ENCODE measurements at places on chromosomes 4 and X.

DNA sequence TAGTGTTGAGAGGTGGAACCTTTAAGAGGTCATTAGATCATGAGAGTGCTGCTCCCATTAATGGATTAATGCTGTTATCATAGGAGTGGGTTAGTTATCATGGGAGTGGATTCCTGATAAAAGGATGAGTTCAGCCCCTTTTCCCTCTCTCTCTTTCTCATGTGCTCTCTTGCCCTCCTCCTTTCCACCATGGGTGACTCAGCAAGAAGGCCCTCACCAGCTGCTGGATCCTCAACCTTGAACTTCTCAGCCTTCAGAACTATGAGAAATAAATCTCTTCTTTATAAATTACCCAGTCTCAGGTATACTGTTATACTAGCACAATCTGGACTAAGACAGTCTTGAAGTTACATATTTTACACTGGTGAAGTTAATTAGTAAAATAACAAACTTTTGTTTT is 10.0 kb upstream of the CDKL5 start:
- no peak for DNase-seq

- no peak for DNase-seq
These were observed 17.7 kb downstream of the UBE2D3 start for GRCh38 chr4:102809691-102810090.

DNA sequence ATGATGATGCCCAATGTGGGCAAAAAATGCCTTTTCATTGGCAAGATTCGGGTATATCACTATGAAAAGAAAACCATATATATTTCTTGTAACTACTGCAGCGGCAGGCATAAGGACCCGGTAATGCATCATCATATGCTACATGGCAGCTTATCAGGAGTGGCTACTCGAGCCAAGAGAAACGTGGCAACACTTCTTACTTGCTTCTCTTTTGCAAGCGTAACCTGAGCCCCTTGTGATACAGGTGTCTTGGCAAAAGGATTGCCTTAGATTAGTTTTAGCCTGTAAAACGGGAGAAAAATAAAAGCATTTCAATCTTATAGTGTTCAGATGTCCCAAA is 280.3 kb downstream of the SPRY1 start:
- no peak for DNase-seq

DNA sequence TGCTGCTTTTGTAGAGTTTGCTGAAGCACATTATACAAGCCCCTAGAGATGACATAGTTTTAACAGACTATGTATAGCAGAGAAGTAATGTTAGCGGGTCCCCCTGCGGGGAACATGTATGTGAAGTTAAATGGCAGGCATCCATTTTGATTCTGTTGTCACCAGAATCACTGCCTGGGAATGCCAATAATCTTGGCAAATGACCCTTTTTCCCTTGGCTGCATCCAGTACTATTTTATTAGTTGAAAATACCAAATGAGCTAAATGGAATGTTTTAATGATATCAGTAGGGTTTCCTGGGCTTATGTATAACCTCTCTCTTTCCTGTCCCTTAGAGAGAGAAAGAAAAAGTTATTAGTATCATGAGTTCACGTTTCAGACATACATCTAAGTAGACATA is 93.6 kb downstream of the LIMCH1 start:
- no peak for DNase-seq

DNA sequence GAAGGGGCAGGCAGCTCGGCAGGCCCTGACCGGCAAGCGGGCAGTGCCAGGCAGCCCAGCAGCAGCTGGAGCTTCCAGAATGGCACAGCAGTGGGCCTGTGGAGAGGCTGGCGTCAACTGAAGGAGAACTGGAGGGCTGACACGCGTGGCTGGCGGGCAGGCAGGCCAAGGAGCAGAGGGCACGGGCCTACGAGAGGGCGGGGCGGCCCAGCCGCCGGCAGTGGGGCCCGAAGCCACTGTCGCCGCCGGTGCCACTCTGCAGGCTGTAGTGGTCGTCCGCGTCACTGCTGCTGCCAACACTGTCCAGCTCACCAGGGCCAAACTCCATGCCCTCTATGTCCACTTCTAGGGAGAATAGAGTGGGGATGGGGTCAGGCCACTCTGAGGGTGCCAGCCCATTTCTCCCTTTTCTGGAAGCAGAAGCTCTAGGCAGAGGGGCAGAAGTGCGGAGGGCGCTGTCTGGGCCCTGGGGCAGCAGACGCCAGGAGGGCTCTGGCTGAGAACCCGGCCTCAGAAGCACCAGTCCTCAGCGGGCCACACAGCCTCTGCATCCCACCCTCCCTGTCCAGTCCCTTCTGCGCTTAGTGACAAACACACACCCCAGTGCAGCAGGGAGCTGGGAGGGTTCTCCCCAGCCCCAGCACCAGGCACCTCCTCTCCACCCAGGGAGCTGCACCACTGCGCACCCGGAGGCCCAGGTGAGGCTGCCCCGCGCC is 8.6 kb upstream of the HAUS3 start:
- DNase-seq, result no peak

DNA sequence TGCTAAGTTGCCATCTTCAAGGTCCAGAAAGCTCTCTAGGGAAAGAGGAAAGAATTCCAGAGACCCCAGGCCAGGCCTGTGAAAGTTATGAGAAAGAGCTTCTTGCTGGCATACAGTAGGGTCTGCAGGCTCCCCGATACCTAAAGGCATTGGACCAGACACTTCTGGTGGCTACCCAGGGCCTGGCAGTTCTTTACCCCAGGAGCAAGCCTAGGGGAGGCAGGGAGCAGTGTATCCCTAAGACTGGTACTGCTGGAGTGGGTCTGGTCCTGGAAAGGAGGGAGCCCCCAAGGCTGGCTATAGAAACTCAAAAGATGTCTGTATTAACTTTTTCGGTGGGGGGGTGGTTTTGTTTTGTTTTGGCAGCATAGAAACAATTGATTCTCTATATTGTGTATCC is 19.8 kb upstream of the FAM193A start:
- no peak for DNase-seq

- no peak for DNase-seq
These were observed 52.2 kb downstream of the SPATA18 start for GRCh38 chr4:52103319-52103718.

- no peak for DNase-seq
These were observed 16.4 kb downstream of the CCKAR start for GRCh38 chr4:26473893-26474292.

- DNase-seq, result no peak
These were observed 139.9 kb downstream of the NDST3 start for GRCh38 chr4:118173956-118174725.

DNA sequence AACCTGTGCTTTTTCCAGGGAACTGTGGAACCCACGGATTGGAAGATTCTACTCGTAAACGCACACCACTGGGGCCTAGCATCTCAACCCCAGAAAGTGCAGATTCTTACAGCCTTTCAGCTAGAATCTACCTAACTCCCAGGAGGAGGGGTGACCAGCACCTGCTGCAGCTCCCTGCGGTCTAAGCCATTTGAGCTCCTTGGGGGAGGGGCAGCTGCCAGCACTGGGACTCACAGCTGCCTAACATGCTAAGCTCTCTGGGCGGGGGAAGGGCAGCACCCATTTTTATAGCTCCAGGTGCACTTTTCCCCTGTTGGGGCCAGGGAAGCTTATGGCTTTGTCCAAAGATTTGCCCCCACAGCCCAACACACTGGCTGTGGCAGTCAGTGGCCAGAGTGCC is 595.7 kb upstream of the EPHA5 start:
- no peak for DNase-seq

- peak; percentile 13 for DNase-seq
These were observed 250.7 kb downstream of the NAP1L3 start for GRCh38 chrX:93422693-93423092.

DNA sequence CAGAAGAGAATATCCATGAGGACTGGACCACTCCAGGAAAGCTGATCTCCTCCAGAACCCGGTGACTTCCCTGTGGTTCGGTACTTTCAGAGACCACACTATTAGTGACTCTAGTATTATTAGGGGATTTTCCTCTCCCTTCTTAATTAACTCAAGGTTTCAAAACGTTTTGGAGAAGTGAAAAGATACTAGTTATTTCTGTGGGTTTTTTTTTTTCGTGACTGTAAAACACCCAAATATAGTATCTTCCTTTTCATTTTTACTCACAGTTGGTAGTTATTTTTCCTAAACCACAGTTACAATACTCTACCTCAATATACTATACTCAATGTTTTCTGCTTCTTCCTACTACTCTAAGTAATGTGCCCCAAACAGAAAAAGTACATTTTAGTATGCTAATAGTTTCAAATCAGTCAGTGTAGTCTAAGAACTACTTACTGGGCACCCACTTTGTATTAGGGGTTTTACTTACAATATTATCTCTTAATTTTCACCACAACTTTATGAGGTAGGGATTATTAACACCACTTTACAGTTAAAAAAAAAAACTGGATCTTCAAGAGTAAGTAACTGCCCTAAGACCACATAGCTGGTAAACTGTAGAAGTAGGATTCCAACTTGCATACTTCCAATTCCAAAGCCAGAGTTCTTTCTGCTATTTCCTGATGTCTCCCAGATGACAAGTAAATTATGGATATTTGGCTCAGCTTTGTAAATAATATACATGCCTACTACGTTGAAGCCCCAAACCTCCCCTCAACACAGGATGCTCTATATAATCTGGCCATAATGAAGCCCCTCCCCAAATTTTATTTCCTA is 45.0 kb downstream of the SLC9A7 start:
- no peak for DNase-seq

- no peak for DNase-seq
These were observed 373.4 kb downstream of the PRDM5 start for GRCh38 chr4:120549011-120549570.

DNA sequence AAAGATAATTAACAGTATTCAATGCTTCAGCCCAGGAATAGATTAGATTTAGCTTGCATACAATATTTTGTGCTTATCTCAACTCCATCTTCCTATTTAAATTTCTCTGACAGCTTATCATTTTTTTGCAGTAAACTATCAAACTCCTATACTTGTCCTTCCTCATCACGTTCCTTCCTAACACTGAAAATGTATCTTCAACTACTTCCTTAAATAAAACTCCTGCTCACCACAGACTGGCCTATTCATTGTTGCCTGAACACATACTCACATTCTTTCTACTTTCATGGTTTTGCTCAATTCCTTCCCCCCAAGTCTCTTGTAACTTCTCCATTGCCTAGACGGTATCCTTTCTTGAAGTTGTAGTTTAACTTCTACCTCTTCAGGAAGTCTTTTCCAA is 28.5 kb upstream of the PTPN13 start:
- DNase-seq, result no peak

DNA sequence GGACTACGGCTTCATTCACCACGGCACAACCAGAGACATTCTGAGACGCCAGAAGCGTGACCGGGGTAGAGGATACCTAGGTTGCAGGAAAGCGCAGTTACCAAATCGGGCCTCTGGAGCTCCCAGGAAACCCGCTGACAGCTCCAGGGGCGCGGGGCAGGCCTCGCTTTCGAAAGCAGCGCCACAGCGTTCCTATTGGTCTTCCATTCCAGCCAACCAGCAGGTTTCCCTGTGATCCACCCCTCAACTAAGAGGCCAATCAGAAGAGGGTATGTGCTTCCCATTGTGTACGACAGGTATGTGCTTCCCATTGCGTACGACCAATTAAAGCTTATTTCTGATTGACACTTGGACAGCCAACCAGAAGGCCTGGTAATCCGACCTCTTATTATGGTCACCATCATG is 14.9 kb downstream of the SNX12 start:
- peak; percentile 18 for DNase-seq

- no peak for DNase-seq
These were observed 177.4 kb downstream of the SH3KBP1 start for GRCh38 chrX:19709812-19710518.

DNA sequence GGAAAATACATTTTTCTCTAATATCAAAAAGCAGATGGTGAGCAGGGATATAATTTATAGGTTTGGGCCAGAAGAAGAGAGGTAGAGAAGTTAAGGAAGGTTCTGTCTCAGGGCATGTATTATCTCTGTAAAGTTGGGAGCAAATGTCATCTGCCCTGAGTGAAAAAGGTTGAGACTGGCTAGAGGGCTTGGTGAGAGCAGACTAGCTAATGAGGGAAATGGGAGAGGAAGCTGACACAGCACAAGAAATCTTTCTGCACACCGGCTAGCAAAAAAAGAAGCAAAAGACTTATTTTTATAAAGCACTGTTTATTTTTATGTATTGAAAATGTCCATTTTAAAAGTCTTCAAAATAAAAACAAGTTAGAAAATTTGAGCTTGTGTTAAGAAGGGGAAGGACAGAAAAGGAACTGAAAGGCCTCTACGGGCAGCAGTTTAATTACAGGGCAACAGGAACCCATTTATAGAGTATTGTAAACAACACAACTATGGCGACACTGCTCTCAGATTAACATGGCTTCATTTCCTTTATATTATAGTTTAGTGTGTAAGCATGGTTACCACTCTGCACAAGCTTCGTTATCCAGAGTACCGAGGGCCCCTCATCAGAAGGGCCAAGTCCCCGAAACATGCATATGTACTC is 17.4 kb downstream of the CD40LG start:
- no peak for DNase-seq

GRCh38 chrX:135006187-135006586 is 15.4 kb downstream of the SMIM10 start:
- no peak for DNase-seq

- DNase-seq, result peak; percentile 92
These were observed 5.6 kb upstream of the KANTR start for GRCh38 chrX:53088136-53088974.

DNA sequence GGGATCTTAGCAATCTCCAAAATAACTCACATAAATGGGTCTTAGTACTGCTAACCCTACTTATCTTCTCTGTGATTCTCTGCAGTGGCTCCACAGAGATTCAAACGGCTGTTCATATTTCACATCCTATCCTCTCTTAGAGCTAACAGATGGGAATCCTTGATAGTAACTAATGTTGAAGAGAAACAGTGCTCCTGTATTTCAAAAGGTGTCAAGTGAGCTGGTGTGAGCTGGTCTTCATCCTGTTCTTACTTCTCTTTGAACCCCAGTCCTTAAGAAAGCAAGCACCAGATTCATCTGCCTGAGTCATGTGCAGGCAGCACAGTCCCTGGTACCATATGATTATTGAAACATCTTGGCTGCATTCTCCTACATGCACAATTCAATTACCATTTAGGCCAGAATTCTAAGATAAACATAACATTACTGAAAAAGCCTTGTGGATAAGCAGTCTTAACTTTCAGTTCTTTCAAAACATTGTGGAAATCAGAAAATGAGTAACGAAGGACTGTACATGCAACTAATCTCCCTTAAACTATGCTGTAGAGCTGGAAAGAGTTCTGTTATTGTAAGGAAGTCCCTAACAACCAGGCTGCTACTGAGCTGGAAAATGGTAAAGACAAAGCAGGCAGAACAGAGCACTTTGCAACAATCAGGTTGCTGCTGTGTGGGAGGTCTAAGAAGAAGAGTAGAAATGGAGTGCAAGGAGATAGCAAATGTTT is 153.1 kb downstream of the NPNT start:
- no peak for DNase-seq

DNA sequence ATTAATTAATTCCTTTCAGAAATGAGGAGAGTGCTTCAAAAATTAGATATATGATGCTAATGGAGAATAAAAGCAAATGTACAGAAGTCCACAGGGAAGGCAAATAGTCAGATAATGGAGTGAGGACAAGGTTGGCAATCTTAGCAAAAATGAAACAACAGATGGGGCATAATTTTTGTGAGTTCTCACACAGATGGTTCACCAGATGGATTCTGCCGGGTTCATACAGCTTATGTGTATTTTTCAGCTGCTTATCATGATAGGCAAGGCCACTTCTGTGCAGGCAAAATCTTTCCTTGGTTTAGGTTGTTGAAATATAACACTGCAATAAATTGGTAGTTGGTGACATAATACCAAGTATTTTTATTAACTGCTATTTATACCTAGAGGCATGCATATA is 1539.0 kb upstream of the IGFBP7 start:
- DNase-seq, result no peak

- DNase-seq, result no peak
These were observed 240.5 kb upstream of the ANKRD50 start for GRCh38 chr4:124953061-124953460.

All from CD4-positive, alpha-beta memory T cell (primary cell).